Sigmoid colon (tissue), 7 donors: ENCODE measurements at places on chromosomes 7 and 10.

DNA sequence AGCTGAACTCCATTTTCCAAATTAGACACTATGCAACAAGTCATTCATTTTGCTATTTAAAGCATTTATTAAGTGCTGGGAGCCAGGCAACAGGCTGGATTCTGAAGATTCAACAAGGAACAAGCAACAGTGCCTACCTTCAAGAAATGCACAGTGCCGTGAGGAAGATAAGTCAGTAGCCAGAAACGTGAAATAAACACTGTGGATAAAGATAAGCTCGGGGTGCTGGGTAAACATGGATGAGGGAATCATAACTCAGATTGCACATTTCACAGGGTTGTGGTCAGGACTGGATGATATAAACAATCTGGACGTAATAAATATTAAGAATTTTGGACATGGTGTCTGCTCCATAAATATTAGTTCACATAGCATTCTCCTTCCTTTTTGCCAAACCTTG, 259.3 kb downstream of the SFMBT2 start:
- H3K36me3 ChIP-seq = no peaks in the 10 kb centered on the region
- H3K4me1 ChIP-seq = no peaks in the 10 kb centered on the region
- H3K27me3 ChIP-seq = peaks cover 7% of the 10 kb centered on the region
- H3K4me3 ChIP-seq = no peak overlapping the region
- no peak overlapping the region for H3K27ac ChIP-seq

DNA sequence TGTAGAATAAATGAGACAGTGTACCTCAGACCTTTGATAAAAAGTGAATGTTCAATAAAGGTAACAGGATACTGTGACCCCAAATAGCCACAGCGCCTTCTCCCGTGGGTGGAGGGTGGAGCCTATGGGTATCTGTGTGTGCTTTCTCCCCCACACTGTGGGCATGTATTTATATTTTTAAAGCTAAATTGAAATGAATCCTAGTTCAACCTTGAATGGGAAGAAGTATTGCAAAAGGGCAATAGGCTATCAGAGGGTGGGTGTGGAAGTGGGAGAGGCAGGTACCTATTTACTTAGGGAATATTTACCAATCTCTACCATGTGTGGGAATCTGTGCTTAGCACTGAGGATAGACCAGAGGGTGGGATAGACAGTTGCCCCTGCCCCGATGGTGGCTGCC, 68.9 kb downstream of the PFKFB3 start:
- no peaks in the 10 kb centered on the region for H3K36me3 ChIP-seq
- H3K27ac ChIP-seq = no peak overlapping the region
- H3K4me1 ChIP-seq = peaks cover 13% of the 10 kb centered on the region
- H3K4me3 ChIP-seq = no peak overlapping the region

DNA sequence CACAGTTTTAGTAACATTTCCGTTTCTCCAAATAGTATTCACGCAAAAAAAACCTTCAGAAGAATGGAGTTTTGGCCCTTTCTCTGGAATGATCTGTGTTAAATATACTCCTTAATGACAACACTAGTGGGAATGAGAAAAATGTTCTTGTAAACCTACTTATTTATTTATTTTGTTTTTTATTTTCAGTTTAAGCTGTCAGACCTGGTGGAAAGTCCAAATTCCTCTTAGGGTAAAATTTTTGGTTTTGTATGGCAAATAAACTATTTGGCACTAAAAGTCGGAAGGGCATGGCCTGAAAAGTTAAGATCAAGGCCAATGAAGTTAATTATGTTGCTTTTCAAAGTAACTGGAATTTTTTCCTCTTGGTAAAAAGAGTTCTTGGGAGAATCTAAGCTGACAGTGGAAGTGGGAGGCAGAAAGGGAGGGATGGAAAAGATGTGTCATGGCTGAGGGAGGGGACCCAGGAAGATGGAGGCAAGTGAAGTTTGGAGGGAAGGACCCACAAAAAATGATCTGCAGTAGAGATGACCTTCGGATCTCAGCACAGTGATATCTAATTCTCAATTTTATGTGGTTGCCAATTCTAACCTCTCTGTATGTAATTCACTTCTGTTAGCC, 33.5 kb upstream of the VPS41 start:
- no peaks in the 10 kb centered on the region for H3K27me3 ChIP-seq
- no peaks in the 10 kb centered on the region for H3K36me3 ChIP-seq
- H3K4me3 ChIP-seq = no peak overlapping the region
- DNase-seq = no peak

DNA sequence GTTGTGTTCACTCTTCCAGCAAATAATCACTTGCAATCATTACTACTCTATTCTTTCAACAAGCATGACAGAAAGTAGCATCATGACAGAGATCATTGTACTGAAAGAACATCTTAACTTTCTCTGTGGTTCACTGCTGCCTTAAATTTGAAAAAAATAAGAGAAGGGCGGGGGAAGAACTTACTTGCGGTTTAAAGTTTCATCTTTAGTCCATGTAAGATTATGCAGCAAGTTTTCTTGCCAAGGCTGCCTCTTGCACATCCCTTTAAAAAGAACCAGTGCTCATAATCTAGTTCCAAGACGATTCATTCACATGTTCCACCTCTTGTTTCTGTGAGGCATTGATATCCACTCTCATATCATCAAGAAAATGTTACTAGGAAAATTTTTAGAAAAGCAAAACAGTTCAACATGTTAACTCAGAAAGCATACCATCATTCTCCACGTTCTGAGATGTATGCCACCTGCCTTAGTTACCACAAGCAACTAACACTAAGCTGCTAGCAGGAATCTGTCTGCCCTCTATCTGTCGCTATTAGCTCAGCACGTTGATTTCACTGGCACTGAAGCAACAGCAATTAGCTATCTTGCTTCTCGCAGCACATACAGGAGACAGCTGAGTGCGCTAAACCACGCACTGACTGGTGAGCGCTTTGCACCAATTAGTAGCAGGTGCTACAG, at the start of gene PCDH15:
PCDH15 (minus strand) TSS at position 491 of the 681 bp plus-strand sequence. CDS start 136,969 bp downstream, outside the sequence.
- H3K27ac ChIP-seq = no peak within 1 kb of the TSS
- no peaks in the 10 kb centered on the region for H3K4me1 ChIP-seq
- H3K4me3 ChIP-seq = no peak within 1 kb of the TSS
- no peak for DNase-seq
- no peaks in the 10 kb centered on the region for H3K27me3 ChIP-seq

DNA sequence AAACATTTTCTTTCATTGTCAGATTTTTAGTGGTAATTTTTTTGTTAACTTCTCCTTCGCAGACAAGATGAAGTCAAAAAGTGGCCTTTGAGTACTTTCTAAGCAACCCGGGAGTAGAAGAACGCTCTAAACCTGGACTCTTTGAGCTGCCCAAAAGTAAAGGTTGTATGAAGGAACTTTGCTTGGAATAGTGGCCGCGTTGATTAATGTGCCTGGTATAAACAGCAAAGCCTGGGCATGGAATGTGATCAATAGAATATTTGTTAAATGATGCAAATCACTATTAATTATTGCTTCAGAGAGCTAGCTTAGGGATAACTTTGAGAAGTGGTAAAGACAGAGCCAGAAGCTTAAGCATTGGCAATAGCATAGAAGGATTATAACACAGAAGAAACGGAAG, 475.1 kb upstream of the ANKRD30A start:
- no peak overlapping the region for H3K27ac ChIP-seq
- no peaks in the 10 kb centered on the region for H3K36me3 ChIP-seq
- H3K27me3 ChIP-seq = no peaks in the 10 kb centered on the region
- no peak for DNase-seq

DNA sequence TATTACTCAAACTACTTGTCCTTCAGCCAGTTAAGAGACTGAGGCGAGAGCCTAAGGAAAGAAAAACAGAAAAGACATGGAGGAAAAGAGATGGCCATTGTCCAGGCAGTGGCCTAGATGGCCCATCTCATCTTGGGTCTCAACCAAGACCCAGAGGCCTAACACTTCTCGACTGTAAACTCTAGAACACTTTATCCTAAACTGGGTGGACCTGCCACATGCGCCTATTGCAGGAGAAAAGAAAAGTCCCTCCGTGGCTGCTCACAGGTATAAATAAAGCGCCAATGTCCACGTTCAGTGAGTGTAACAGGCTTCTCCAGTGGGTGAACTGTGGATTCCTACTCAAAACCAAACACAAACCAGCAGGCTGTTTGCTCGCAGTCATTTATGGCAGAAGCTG, 92.7 kb upstream of the DDC start:
- peaks cover 17% of the 10 kb centered on the region for H3K36me3 ChIP-seq
- no peak overlapping the region for H3K4me3 ChIP-seq

DNA sequence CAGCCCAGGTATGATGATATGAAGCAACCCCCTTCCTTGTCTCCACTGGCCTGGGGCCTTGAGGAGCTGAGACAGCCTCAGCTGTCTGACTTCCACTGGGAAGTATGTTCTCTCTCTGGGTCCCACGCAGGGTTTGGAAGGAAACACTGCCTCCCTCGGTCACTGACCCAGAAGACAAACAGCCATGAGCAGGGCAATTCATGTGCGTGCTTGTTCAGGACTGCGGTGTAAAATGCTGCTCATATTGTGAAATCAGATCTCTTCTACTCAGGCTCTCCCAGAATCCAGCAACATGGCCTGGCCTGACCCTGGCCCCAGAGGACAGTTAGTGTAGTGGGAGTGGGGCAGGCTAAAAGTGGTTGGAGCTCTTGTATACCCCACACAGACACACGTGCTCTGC, 2.8 kb downstream of the CLCN1 start:
- no peak overlapping the region for H3K27ac ChIP-seq
- no peaks in the 10 kb centered on the region for H3K27me3 ChIP-seq
- no peak for DNase-seq
- H3K4me1 ChIP-seq = no peaks in the 10 kb centered on the region
- no peak overlapping the region for H3K4me3 ChIP-seq

- no peak overlapping the region for H3K27ac ChIP-seq
- H3K4me3 ChIP-seq = no peak overlapping the region
- no peaks in the 10 kb centered on the region for H3K36me3 ChIP-seq
- H3K27me3 ChIP-seq = no peaks in the 10 kb centered on the region
- DNase-seq = peak; percentile 37
- no peaks in the 10 kb centered on the region for H3K4me1 ChIP-seq
Observed at GRCh38 chr7:45582136-45582749, 8.1 kb downstream of the ADCY1 start.

GRCh38 chr7:112638675-112639400, 151.4 kb downstream of the TMEM168 start:
- H3K27ac ChIP-seq = no peak overlapping the region
- no peaks in the 10 kb centered on the region for H3K4me1 ChIP-seq
- DNase-seq = no peak
- no peaks in the 10 kb centered on the region for H3K27me3 ChIP-seq
- H3K4me3 ChIP-seq = no peak overlapping the region

GRCh38 chr10:104334965-104335650, 3.2 kb downstream of the ITPRIP start:
- no peaks in the 10 kb centered on the region for H3K36me3 ChIP-seq
- H3K4me1 ChIP-seq = peaks cover 84% of the 10 kb centered on the region
- H3K4me3 ChIP-seq = no peak overlapping the region
